ENCODE measurements at places on chromosomes 12 and 14.

DNA sequence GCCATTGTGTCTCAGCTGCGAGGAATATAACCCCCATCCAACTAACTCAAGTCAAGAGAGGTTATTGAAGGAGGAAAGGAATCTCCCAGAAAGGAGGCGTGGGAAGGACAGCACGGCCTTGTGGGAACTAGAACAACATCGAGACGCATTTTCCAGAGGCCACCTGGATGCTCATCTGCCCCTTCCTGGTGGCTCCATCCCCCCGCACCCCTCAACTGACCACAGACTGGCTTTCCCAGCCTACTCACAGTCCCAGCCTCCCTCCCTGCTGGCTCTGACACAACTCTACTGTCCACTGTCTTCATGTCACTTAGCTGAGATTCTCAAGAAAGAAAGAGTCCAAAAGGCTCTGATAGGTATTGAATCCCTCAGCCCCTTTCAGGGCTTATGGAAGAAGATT is 66.0 kb upstream of the CLMN start:
- no peak for DNase-seq

GRCh38 chr12:116524964-116525379 is 34.2 kb upstream of the MAP1LC3B2 start:
- no peak for DNase-seq

DNA sequence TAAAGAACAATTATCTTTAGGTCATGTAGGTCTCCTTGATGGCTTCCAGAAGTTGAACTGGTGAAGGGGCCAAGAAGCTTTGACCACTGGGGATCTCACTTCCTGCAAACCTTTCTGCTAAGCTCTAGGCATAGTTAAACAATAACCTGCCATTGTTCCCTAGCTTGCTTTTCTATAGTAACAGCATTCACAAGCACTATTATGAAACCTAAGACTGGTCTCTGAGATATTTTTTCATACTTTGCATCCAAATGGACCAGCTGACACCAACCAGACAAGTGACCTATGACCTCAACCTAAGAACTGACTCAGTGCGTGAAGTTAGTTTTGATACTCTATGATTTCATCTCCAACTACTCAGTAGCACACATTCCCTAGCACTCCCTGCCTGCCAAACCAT is 129.1 kb downstream of the PTPRB start:
- no peak for DNase-seq

GRCh38 chr14:34766606-34767005 is 52.2 kb upstream of the CFL2 start:
- DNase-seq: no peak

DNA sequence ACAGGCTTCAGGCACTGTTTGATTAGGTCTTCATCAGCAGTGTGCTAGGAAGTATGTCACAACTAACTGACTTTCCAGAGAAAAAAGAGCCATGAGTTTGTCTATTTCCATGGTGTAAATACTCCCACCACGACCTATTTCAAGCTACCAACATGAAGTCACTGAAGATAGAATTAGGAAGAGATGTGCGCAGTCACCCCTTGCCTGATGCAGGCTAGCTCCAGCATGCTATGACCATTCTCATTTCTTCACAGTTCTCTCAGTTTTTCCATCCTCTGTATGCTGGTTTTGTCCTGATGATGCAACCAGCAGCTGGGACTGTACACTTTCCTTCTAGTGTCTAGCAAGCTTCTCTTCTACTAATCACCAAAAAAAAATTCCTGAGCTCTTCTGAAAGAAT is 191.6 kb upstream of the NUDT4 start:
- no peak for DNase-seq

- no peak for DNase-seq
Observed at GRCh38 chr12:98763656-98764055, 118.6 kb downstream of the APAF1 start.

GRCh38 chr12:15477761-15478160 is 155.5 kb downstream of the PTPRO start:
- no peak for DNase-seq

DNA sequence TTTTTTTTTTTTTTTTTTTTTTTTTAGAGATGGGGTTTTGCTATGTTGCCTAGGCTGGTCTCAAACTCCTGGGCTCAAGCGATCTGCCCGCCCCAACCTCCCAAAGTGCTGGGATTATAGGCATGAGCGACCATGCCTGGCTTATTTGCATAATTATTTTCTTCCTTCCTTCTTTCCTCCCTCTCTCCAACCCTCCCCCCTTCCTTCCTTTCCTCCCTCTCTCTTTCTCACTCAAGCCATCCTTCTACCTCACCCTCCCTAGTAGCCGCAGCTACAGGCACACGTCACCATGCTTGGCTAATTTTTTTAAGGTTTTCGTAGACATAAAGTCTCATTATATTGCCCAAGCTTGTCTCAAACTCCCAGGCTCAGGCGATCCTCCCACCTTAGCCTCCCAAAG is 83.8 kb downstream of the PEBP1 start:
- DNase-seq: no peak

DNA sequence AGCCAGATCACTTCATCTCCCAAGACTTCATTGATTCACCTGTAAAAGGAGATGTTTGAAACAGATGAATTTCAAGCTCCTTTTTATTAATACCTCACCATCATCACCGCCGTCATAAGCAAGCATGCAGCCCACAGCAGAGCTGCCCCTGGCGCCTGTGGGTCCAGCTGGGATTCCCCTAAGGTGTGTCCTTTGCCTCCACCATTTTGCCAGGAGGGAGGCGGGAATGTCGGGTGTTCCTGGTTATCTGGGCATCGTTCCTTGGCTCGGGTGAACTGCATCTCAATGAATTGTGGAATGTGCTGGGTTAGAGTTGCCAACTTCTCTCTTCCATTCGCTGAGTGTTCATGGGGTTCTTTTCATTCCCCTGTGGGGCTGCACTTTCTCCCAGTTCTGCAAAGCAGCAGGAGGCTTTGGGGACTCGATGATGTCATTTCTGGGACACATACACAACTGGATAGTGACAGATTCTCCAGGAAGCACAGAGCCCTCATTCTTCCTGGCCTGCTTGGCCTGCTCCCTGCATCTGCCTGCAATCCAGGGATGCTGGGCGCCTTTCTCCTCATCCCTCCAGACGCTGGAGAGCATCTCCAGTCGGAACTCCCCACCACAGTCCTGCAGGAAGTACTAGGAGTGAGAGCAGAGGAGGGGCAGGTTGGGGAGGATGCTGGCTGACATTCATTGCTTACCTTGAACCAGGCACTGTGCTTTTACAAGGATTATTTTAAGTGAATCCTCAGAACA is 10.1 kb downstream of the CCND2 start:
- no peak for DNase-seq

DNA sequence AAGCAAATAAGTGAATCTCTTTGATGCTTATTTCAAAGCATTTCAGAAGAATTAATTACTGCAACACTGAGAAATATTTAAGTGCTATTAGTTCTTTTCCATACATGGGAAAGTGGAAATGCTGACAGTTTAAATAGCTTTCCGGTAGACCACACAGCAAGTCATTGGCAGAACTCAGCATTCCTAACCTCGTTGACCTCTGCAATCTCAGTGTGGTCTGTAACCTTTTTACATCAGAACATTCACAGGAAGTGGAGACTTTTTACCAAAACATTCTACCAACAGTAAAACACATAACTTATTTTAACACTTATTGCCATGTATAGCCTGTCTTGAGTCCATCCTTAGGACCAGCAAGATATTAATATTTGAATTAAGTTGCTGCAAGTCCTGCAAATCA is 249.5 kb upstream of the DCN start:
- no peak for DNase-seq

DNA sequence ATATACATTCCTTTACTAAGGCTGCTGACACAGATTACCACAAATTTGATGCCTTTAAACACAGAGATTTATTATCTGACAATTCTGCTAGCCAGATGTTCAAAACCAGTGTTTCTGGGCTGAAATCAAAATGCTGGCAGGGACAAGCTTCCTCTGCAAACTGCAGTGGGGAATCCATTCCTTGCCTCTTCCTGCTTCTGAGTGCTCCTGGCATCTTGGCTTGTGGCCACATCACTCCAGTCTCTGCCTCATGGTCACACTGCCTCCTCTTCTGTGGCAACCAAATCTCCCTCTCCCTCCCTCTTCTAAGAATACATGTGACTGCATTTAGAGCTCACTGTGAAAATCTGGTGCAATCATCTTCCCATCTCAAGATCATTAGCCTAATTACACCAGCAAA is 235.7 kb downstream of the TTC8 start:
- DNase-seq: no peak

- DNase-seq: no peak
Observed at GRCh38 chr12:40534828-40535227, 157.4 kb upstream of the CNTN1 start.

GRCh38 chr12:66709893-66710292 is 31.0 kb upstream of the GRIP1 start:
- DNase-seq: no peak

DNA sequence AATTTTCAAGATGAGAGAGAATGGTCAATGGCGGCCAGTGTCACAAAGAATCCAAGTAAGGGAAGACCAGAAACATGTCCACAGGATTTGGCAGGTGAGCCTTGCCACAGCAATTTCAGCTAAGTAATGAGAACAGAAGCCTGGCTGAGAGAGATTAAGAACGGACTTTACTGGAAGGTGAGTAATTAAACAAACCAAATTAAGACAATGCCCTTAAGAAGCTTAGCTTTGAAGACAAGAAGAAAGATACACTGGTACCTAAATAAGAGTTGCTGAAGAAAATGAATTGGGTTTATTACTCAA is 145.4 kb upstream of the PLEKHG7 start:
- no peak for DNase-seq

Measured in activated CD4-positive, alpha-beta T cell treated with anti-CD3 and anti-CD28 coated beads, Interleukin-2, amount 10 ng/mL, durations not matched to agents 7 days and 5 days (primary cell).